ENCODE measurements at places on chromosomes 5 and 9.

GRCh38 chr5:34639852-34640626 is 16.1 kb upstream of the RAI14 start:
- DNase-seq: no peak

DNA sequence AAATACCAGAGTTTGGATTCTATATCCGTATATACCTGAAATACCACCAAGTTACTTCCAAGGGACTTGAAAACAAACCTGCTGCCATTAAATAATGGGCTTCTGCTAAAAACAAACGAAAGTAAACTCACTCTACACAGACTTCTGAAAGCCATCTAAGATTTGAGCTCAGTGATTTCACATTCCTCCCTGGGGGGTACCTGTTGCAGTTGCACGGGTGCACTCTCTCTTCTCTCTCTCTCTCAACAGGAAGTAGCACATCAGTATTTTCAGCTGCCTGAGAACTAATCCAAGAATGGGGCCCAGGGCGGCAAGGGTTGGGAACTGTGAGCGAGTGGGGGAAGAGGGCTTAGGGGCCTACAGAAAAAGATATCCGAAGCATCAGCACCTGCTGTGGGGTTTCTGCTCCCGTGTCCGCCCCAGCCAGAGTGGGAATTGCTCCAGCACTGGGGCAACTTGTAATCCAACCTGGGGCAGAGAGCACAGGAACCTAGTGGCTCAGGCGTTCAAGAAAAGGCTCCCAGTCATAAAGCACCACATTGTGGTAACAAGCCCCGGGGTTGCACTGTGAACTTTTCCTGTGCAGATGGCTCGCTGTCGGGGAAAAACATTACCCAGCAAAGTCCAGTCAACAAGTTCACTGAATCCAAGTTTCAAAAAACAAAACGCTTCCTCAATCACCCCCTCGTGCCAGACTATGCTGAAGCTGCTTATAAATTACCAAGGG is 99.8 kb downstream of the EFNA5 start:
- DNase-seq: no peak

- no peak for DNase-seq
These were observed 84.6 kb downstream of the PLPP1 start for GRCh38 chr5:55450050-55450765.

DNA sequence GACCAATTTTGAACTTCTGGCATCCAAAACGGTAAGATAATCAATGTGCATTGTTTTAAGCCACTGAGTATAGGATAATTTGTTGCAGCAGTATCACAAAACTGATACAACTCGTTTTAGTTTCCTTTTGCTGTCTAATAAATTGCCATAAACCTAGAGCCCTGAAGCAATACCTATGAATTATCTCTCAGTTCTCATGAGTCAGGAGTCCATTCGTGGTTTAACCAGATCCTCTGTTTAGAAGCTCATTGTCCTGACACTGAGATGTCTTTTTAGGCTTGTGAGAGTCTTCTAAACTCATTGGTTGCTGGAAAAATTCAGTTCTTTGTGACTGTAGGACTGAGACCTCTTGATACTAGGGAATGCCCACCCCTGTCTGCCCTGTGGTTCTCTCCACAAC is 262.9 kb downstream of the SEMA5A start:
- DNase-seq: peak; percentile 32

DNA sequence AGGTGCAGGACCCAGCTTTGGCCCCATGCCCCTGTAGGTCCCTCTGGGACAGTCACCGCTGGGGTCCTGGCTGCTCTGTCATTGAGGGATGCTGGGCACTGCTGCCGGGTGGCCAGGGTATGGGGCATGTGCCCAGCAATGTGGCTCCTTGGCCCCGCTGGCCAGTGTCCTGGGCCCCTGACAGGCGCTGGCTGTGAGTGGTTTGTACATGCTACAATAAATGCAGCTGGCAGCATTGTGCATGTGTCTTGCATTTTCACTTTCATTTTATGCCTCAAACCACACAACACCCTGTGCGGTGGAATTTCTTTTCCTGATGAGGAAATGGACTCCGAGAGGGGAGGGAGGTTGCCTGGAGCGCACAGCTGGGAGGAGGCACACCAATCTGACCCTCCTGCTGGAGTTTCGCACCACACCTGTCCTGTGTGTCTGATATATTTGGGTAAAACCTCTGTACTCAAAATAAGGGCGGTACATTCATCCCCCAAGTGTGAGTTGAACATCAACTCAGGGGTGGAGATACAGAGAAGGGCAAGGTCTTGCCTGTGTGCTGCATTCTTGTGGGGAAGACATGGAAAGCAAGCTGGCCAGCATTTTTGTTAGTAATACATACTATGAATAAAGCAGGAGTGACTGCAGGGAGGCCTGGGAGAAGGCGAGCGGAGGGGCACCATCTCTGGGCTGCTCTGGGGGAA is 11.7 kb downstream of the TSPAN17 start:
- peak; percentile 10 for DNase-seq

GRCh38 chr5:74372051-74372450 is 268.5 kb downstream of the ENC1 start:
- DNase-seq: no peak

DNA sequence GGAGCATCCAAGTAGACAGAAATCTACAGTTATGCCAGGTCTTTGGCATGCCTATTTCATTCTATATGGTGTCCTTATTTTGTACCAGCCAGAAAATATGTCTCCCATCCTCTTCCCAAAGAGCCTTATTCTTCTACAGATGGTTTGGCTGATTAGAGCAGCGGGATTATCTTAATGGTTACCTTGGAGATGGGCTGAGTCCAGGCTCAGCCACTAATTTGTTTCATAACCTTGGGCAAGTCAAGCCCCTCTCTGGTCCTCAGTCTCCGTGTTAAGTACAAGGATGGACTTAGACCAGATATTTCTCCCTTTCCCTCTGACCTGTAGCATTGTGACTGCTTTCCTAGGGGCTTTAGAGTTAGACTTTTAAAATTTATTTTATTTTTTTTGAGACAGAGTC is 11.1 kb upstream of the GLE1 start:
- no peak for DNase-seq

- DNase-seq: no peak
These were observed 10.5 kb upstream of the SPATA31E1 start for GRCh38 chr9:87872079-87872624.

GRCh38 chr5:164498438-164498837 is 993.0 kb downstream of the MAT2B start:
- DNase-seq: no peak

- DNase-seq: no peak
These were observed 98.1 kb upstream of the ERBIN start for GRCh38 chr5:65828022-65828896.

All from NCI-H226 (cell line).